Tibial nerve (tissue), 4 donors: ENCODE measurements at places on chromosomes 2 and 18.

DNA sequence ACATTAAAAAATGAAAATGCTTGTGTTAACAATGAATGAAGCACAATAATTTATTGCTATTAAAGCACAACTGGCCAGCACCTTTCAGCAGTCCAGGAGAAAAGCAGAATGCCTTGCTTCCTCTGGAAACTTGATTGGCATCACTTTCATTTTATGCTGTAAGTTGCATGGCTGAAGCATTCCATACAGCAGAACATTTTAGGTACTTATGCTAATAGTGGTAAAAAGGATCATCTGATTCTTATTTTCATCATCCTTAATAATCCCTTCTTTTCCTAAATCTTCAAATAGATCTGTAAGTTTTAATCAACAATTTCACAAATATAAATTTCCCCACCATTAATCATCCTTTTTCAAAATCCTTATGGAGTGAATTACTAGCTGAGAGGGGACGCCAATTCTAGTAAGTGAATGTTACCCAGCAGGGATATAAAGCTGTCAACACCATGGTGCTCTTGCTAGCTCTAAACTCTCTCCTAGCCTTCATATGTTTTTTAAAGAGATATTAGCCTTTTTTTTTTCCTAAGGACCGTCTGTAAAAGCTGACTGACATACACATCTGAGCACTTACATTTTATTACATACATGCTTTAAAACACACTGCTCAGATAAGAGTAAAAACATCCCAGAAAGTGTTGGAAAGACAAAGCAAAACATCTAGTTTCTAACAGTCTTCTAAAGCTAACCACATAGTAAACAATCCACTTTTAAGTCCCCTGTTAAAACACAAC, 5.3 kb downstream of the SATB2 start:
- no peak for DNase-seq

DNA sequence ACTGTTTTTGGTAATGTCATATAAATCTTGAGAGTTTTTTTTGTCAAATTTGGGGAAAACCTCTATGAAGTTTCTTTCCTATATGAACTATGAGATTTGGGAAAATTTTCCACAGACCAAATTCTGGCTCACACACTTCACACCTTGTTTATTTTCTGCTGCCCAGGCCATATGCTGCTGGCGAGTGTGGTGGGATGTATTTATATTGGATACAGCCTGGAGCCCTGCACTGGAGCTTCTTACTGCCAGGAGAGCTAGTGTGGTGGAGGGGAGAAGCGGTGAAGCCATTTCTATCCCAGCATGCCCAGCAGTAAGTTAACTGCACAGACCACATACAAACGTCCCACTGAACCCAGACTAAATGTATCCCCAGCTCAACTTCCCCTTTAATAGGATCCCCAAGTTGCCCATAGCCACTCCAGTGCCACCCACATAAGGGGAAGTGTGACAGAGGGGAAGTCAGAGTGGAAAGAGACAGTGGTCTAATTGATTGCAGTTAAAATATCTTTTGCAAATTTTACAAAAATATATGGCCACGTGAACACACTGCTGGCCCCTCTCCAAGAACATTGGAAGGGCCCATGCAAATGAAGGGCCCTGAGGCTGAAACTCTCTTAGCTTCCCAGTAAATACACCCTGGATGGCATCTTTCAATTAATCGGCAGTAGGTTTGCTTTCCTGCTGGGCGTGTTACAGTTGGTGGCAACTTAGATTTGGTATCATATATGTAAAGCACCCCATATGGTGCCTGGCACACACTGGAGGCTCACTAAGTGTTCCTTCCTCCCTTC, 146.6 kb upstream of the ITGA6 start:
- peak; percentile 54 for DNase-seq

DNA sequence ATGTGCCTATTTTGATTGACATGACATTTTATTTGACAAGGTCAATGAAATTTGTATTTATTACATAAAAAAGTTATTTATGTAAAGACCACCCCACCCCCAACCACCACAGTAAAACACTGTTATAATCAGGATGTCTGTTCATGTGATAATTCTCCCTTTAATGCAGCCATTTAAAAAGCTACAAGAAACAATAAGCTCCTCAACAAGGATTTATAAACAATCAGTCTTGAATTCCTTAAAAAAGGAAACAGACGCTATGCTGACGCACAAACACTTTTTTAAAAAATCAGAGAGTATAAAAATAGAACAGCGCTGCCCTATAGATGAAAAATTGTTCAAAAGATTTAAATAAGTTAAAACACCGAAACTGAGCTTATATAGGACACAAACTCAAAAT, 102.2 kb downstream of the SOS1 start:
- DNase-seq, result no peak

DNA sequence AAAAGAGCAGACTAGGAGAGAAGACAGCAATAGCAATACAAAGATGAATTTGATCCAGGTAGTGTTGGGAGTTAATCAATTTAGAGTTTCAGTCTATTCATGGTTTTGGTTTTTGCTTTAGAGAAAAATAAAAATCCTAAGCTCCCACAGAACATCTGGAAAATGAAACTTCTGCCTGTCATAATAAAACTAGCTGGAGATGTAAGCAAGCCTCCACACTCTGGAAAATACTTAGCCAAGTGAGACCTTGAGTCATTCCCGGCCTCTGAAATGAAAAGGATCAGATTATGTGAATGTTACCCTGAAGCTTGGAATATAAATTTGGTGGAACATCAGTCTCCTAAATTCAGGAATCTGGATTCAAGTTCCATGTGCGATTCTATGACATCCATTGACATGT, 485.6 kb upstream of the SPRED2 start:
- no peak for DNase-seq

GRCh38 chr18:5488844-5489243, 55.0 kb downstream of the EPB41L3 start:
- DNase-seq, result no peak

DNA sequence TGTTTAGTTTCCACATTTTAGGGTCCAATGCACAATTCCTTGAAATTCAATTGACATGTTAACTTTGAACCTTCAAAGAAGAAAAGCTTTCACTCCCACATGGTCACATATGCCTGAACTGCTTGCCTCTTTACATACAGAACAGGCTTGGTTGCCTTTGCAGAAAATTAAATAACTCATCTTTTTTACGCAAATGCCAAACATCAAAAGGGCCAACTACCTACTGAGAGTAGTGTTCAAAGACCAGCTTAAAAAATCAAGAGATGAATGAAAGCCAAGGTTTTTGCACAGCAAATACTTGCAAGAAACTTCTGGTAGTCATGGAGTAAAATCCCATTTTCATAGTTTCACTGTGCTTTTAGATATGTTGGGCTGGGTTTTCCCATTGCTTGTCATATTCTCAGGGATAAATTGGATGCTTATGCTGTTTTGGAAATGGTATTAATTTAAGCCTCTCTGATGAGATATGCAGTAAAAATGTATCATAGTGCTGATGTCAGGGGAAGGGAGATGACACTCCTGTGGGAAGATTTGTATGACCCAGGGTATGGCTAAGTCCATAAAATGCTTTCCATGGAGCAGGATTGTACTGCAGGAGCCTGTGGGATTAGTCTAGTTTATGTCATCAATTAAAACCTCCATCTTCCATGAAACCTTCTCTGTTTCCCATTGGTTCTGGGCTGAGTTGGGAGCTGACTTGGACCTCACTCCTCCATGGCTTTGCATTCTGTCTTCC, 60.6 kb upstream of the DARS1 start:
- DNase-seq, result no peak

- peak; percentile 14 for DNase-seq
Observed at GRCh38 chr2:57720728-57721627, 325.6 kb upstream of the VRK2 start.

DNA sequence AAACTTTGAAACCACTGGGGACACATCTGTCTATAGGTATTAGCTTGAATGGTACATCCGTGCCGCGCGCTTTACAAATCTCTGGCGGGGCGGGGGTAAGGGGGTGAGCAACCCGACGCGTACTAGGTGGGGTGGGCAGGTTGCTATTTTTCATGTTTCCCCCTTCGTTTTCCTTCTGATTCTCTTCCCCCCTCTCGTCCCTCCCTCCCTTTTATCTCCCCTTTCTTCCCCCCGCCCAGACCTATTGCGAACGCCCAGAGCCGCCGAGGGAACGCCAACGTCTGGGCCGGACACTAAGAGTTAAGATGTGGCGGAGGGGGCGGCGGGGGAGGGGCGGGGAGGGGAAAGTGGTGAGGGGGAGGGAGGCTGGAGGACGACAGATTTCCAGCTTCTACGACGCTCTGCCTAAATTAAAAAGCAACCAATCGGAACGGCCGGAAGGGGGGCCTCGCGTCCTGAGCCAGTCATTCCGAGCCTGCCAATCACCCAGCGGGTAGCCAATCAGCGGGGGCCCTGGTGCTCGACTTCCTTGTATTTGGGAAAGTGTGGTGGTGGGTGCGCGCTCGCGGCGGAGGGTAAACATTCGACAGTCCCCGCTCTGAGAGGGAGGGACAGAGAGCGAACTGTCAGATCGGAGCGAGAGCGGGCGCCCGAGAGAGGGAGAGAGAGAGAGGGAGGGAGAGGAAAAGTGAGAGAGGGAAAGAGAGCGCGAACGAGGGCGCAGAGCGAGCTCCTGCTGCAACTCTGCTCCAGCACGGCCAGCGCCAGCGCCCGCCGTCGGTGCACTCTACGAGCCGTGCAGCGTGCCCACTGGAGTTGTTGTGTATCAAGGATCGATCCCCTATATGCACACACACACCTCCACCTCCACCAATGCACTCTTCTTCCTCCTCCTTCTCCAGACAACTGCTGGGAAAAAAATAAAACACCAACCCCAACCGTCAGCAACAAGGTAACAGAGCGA, at the start of gene POU3F3:
TSS of gene POU3F3 (plus strand) at position 582 of the 964 bp plus-strand sequence. CDS start 1,396 bp downstream, outside the sequence.
- DNase-seq, result no peak

DNA sequence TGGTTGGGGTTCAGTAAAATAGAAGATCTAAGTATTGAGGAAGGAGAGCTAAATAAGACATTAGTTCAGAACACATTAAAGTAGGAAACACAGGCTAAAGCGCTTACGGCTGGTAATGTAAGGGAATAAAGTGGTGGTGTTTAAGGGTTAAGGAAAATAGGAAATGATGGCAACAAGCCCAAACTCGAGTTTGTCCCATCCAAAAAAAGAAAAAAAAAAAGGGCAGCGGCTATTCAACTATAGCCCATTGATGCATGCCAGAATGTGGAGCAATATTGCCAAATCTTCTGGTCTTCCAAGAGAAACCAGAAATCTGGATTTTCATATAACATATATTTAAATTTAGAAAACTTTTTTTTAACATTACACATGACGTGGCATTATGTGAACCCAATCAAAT, 161.0 kb downstream of the ARHGAP15 start:
- DNase-seq, result no peak

- DNase-seq, result no peak
Observed at GRCh38 chr18:59008302-59008974, 131.2 kb upstream of the SEC11C start.

GRCh38 chr2:182522405-182522896, 95.6 kb upstream of the PDE1A start:
- no peak for DNase-seq

GRCh38 chr2:23703583-23704385, 223.1 kb downstream of the ATAD2B start:
- no peak for DNase-seq

- no peak for DNase-seq
Observed at GRCh38 chr2:146952696-146953095, 892.1 kb upstream of the ACVR2A start.

- no peak for DNase-seq
Observed at GRCh38 chr2:23616630-23617029, 231.7 kb downstream of the KLHL29 start.

DNA sequence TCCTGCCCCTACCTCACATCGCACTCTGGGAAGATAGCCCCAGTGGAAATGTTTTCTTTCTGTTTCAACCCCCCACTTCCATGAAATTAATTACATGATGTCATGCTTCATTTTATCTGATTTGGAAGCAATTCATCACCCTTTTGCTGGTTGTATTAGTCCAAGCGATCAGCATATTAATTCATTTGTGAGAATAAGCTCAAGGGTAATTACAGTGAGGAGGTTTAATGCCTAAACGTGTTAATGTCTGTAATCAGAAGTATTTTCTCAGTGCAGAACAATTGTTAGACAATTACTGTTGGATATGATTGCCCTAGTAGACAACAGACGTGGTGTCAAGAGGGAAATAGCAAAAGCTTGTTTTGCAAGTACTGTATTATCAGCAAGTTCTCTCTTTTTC, 746.3 kb downstream of the CPS1 start:
- no peak for DNase-seq

GRCh38 chr18:58511897-58512581, 116.9 kb downstream of the ALPK2 start:
- no peak for DNase-seq

GRCh38 chr18:67376372-67376771, 140.1 kb downstream of the DSEL start:
- no peak for DNase-seq

DNA sequence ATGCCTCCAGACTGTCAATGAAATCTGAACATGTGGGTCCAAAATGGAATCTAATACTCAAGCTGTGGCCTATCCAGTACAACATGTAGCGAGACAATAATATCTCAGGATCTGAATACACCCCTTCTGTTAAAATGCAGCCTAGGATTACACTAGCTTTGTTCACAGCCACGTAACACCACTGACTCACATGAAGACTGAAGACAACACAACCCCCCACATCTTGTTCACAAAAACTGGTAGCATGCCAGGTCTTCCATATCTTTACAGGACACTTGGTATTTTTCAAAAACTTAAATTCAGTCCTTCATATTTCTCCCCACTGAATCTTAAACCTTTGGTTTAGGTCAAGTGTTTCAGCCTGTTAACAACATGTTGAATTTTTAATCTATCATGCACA, 84.2 kb downstream of the SLC8A1 start:
- DNase-seq, result no peak

DNA sequence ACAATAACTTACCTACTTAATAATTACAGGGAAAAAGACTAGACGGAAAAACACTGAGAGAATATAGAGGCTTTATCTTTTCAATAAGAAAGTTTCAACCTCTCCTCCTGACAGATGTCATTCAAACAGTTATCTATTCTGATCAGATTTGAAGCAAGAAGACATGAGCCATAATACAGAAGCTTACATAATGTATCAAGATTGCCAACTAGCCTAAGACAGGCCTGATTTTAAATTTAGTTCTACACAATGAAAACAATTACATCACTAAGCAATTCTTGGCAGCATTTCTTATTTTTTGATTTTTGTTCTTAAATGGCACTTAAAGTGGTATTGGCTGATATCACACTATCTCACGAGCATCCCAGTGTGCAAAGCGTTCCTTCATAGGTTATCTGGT, 41.6 kb downstream of the GPR155 start:
- DNase-seq, result no peak

- no peak for DNase-seq
Observed at GRCh38 chr18:6396276-6396675, 18.4 kb downstream of the L3MBTL4 start.
